ENCODE measurements at places on chromosomes 1 and 21. TPM values are rescaled to one million over a fixed set of nuclear protein-coding genes. Genes with fewer than 3 reads are reported as not detected.

GRCh38 chr1:246597340-246597739 is 31.1 kb downstream of the CNST start:
- DNase-seq: no peak

DNA sequence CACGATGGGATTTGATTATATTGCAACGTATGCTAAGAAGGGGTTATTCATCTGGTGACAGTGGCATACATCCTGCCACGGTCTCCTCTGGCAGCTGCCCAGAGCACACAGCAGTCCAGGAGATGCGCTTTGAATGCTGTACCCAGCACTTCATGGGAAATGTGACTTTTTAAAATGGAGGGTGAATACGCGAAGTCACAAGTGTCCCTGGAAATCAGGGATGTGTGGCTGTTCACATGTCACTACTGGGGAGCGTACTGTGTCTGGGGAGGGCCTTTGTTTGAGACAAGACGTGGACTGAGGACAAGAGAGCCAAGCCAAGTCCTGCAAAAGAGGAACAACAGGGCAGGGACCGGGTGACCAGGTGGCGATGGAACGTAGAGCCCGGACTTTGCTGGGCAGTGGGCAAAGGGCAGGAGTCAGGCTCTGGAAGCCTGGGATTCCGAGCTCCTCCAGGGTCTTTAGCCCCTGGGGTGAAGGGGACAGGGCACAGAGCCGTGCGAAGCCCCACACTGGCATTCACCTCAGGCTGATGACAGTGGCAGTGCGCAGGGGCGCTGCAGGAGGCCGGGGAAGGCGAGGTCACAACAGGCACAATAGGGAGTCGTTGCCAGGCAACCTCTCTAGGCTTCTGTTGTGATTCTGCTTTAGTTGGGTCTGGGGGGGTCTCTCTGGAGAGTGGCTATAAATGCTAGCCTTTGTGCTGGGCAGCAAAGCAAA is 11.4 kb upstream of the ZBTB21 start:
- DNase-seq: no peak

DNA sequence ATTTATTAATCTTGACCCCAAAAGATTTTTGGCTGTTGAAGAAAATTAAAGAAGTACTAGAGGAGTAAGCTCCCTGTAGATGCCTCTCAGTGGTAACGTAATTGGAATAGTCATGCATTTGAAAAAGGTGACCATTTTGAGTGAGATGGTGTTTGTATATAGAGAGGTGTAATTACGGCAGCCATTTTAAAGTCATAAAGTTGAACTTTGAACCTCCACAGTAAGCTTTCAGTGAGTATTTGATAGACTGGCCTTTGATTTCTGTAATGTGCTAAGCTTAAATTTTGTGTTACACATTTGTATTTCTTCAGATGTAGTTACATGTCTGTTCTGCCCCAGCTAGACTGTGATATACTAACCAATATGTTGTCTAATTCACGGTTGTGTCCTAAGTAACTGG is 21.5 kb upstream of the TMCO2 start:
- DNase-seq: no peak

DNA sequence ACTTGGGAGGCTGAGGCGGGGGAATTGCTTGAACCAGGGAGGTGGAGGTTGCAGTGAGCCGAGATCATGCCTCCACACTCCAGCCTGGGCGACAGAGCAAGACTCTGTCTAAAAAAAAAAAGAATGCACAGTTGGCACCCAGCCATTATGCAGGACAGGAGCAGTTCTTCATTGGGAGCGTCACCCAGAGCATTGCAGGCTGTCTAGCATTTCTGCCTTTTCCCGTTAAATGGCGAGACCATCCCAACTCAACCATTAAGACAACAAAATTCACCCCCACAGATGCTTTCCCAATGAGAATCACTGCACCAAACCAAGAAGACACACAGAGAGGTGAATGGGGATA is 105.8 kb downstream of the EDEM3 start:
- no peak for DNase-seq

- DNase-seq: no peak
Measured at GRCh38 chr1:232999956-233000625, 49.7 kb downstream of the NTPCR start.

GRCh38 chr1:62906428-62906886 is 122.5 kb downstream of the ATG4C start:
- no peak for DNase-seq

GRCh38 chr1:59669752-59670312 is 144.9 kb upstream of the HOOK1 start:
- DNase-seq: peak; percentile 41

GRCh38 chr1:210747890-210748289 is 386.1 kb downstream of the KCNH1 start:
- no peak for DNase-seq

DNA sequence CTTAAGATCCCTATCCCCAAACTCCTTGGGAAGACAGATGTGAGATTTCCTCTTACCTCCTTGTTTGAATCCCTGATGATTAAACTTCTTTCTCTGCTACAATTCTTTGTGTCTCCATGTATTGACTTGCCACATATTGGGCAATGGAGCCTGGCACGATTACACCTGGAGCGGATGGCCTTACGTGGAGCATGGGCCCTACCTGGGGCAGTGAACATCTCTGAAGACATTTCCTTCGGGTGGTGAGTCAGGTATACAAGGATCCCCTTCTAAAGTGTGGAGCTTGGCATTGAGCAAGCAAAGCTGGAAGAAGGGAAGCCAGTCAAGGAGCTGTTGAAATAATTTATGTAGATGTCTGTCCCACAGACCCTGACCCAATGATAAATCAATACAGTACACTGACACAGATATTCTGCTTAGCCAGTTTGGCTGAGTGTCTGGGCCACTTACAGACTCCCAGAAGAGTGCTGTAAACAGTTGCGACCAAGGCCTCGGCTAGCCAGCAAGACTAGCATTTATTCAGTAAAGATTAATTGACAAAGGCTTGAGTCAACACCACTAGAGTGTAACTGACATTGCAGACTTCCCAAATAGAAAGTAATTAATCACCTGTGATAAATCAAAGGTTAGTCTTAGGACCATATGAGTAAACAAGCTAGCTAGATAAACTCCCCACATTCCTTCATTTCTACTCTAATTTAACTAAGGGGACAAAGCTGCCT is 83.1 kb upstream of the KCNK1 start:
- no peak for DNase-seq

DNA sequence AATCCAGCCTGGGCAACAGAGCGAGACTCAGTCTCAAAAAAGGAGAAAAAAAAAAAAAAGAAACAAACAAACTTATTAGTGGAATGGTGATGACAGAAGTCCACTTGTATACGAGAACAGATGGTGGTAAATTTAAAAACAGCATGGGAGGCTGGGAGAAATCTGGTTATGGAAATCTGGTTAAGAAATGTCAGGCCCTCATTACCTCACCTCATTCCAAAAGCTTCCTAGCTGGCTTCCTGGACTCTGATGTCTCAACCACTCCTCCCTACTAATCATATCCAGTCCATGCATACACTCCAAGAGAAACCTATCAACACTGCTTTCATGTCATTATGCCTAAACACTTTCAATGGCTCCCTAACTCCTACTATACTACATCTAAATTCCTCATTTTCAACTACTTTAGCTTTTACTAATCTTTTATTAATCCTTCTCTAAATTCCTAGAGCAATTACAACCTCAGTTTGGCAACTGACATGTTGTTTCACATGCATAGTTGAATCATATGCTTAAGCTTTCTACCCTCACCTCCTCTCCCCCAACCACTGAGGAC is 52.9 kb downstream of the FOXJ3 start:
- DNase-seq: no peak

GRCh38 chr1:239976130-239976968 is 115.3 kb upstream of the FMN2 start:
- peak; percentile 15 for DNase-seq

GRCh38 chr1:241376701-241377100 is 19.7 kb upstream of the RGS7 start:
- DNase-seq: no peak

DNA sequence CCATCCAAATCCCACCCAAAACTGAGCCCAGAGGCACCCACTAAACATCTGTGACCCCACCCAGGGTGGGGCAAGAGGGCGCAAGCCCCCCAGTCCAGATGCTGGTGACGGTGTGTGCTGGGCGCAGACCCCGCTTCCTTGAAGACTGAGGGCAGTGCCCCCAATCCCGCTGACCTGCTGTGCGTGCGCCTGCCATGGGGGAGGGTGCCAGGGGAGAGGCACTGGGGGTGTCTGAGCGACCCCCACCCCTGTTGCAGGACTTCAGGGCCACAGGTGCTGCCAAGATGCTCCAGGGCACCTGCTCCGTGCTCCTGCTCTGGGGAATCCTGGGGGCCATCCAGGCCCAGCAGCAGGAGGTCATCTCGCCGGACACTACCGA is 13.3 kb downstream of the COL6A2 start:
- no peak for DNase-seq

- no peak for DNase-seq
Measured at GRCh38 chr1:7119156-7119555, 333.9 kb downstream of the CAMTA1 start.

DNA sequence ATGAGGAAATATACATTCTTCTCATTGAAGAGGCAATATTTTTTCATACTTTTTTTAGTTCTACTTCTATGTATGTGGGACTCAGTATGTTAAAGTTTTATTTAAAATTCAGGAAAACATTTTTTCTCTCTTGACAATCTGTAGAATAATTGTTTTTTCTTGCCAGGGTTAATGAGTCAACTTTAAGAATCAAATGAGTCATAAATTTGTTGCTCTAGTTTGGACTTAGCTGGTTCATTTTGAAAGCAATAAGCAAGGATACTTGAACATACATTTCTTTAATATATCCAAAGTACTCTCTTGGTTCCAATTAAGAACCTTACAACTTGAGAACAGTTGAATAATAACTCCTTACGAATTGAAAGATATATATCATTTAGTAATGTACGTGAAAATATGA is 1145.3 kb upstream of the B3GALT2 start:
- no peak for DNase-seq

DNA sequence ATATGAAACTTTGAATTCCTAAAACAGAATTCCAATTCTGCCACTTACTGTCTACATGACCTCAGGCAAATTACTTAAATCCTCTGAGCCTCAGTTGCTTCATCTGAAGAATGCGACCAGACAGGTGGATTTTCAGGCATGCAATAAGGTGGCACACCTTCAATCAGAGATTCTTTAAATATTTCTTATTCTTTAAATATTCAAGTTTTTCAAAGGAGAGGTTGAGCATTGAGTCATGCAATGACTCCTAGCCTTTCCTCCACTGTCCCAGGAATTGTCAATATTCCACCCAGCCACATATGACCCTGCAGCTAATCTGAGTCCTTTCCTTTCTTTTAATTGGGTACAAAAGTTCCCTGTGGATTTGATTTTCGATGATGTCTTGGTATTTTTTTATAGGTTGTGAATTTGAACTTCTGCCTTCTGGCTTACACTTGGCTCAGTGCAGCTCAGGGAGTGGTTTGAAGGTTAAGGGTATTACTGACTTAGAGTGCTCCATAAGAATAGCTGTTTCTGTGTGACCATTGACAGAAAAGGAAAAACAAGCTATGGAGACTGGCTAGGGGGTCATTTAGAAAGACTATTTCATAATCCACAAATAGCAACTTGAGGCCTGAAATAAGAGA is 52.2 kb upstream of the PRDX6 start:
- DNase-seq: no peak

GRCh38 chr1:24959623-24959975 is 29.5 kb upstream of the RUNX3 start:
- DNase-seq: no peak

- DNase-seq: no peak
Measured at GRCh38 chr1:181499825-181500224, 16.5 kb downstream of the CACNA1E start.

- DNase-seq: no peak
Measured at GRCh38 chr1:242428399-242429190, 95.9 kb downstream of the PLD5 start.

DNA sequence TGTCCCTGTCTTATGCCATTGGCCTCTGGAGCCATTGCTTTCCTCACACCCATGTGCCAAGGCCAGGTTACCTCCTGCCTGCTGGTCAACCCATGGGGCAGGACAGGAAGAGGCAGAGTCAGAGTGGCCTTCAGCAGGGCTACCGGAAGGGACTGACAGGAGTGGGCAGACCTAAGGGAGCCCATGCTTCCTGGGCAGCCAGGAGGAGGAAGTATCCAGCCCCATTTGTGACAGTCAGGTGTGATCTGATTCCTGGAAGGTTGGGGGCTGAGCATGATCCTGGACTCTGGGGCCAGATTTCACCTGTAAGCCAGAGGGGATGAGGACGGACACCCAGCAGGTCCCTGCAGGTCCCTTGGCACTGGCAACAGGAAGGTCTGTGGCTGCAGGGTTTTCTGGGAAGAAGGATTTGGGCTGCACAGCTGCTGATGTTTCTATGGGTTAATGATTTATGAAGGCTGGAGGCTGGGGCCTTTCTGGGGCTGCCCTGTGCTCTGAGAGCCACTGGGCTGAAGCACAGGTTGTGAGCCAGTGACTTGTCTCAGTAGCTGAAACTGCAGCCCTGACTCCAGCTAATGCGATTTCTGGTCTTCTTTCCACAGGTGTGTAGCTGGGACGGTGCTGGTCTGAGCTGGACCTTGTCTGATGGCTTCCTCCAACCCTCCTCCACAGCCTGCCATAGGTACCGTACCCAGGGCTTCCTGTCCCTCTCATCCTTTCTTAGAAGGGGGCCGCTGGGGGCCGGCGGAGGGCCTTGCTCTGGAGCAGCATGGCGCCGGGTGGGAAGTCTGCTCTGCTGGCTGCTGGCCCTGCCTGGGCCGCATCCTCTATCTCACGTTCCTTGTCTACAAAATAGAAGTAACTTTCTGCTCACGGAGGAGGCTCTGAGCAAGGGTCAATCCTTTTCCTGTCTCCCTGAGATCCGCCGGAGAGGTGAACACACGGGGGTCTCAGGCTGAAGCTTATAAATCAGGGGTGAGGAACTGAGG is 40.7 kb downstream of the ARHGEF10L start:
- DNase-seq: no peak

GRCh38 chr1:228007801-228008341 is 1.1 kb downstream of the WNT3A start:
- DNase-seq: no peak

DNA sequence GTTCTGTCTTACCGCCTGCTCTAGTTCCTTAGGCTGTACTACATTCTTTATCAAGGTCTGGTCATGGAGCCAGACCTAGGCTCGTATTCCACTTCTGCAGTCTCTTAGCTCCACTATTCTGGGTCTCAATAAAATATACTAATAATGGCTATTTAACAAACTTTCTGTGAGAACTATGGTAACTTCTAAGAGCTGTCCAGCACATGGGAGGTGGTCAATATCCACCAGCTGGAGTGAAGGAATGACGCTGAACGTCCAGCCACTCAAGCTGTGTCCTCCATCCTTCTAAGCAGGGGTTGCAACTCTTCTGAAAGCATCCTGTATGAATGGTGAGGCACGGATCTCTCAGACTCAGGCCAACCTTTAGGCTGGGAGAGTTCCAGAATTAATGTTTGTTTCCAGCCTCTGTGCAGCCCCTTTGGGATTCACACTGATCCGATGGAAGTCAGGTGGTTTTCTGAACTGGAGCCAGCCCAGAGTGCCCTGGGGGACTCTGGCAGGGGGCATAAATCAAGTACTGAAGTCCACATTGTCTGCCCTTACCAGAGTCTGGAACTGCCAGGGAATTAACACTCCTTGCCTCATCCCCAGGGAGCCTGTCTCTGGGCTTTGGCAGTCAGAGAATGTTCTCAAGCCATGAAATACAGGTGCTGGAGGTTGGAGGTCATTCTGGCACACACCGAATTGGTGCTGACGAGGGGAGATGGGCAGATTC is 57.4 kb downstream of the BRINP2 start:
- DNase-seq: no peak

SLAMF7 gene
- not detected for total RNA-seq

LCE2B gene
- total RNA-seq: not detected

IFT25 gene
- total RNA-seq: 21.2 TPM

GIPC2 gene
- total RNA-seq: 0.47 TPM

JUN gene
- total RNA-seq: 76.1 TPM

BCAN gene
- 95.8 TPM for total RNA-seq

AGBL4 gene
- total RNA-seq: 3.4 TPM

IL19 gene
- total RNA-seq: not detected

FCN3 gene
- total RNA-seq: not detected

All from occipital lobe (tissue), 3 donors.